ENCODE measurements at places on chromosomes 5 and 9. TPM values are rescaled to one million over a fixed set of nuclear protein-coding genes. Genes with fewer than 3 reads are reported as not detected.

The HACD4 gene
- total RNA-seq, result 3.9 TPM

GRCh38 chr5:153551537-153552079 is 61.1 kb downstream of the GRIA1 start:
- DNase-seq, result no peak

DNA sequence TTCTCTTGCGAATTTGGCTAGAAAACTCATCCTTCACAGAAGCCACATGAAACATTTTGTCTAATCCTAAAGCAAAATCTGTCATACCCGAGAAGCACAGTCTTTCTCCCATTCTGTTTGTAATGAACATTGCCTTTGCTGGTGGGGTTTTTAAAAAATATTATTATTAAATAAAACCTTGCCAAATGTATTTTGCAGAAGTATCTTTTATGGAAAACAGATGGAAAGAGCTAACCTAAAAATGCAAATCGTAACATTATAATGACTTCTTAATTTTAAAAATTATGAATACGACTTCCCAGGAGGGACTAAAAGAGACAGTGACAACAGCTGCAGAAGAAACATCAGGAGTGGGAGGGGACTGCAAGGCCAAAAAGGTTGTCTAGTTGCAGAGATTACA is 246.3 kb upstream of the TAS2R1 start:
- DNase-seq, result no peak

The LCN12 gene
- total RNA-seq, result 0.64 TPM

DNA sequence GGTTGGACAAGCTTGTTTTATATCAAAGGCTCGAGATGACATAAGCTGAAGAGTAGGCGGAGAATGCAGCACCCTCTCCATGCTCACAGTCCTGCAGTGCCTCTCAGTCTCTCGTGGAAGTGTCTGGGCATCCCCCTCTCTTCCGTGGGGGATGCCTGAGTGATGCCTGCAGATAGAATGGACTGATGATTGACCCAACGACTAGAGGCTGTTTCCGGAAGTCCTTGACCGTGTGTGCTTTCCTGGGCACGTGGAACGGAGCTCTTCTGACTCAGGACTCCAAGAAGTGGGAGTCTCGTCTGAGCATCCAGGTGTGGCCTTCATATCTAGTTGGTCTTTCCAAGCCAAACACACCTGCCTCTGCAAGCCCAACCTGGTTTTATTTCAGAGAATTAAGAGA is 241.8 kb upstream of the IRX2 start:
- DNase-seq, result no peak

DNA sequence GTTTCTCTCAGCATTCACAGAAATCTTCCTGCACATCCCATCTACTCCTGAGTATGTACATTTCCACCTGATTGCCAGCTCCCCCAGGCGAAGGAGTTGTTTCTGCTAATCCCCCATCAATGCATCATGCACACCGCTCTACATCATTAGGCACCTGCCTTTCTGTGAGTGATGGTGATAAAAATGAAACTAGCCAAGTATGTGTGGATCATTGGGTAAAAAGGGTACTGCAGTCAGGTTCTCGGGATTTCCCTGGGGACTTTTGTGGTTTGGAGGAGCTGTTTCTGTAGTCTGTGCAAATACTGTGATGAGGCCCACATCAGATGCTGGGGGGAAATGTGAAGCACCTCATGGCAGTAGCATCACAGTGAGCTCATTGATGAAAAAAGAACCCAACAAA is 30.4 kb downstream of the CAMK4 start:
- DNase-seq, result peak; percentile 69

The NR5A1 gene
- total RNA-seq, result not detected
